Stimulated activated CD4-positive, alpha-beta T cell treated with anti-CD3 and anti-CD28 coated beads, Interleukin-12 subunit alpha, Interleukin-12 subunit beta, amount 100 ng/mL, for 24 hours (primary cell): ENCODE measurements at places on chromosomes 3 and 15.

- no peak for DNase-seq
Measured at GRCh38 chr15:27622371-27622770, 476.7 kb downstream of the OCA2 start.

- DNase-seq: no peak
Measured at GRCh38 chr3:141680620-141681389, 57.3 kb upstream of the RNF7 start.

DNA sequence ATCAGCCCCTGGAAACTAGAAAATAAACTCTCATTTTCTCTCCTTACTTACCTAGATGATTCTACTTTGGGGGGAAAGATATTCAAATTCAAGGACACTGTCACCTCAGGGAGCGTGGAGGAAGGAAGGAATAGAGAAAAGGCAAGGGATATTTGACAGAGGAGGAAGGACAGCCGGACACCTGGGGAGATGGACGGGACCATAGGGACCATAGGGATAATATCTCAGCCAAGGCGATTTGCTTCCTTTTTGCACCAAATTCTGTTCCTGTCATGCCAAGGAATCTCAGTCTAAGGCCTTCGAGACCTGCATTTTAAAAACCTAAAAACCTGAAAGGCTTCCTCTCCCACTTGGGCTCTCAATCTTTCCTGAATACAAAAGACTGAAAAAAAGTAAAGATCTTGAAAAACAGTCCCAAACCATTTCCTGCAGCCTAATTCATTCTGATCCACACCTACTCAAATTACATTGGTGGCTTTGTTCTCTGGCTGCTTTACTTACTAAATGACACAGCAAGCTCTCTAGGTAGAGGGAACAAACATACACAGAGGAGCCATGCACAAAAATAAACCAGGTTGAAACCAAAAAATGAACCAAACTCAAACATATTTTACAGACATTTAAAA, 73.9 kb upstream of the SLC24A5 start:
- no peak for DNase-seq

- DNase-seq: no peak
Measured at GRCh38 chr15:100334015-100334414, 7.8 kb downstream of the ADAMTS17 start.

DNA sequence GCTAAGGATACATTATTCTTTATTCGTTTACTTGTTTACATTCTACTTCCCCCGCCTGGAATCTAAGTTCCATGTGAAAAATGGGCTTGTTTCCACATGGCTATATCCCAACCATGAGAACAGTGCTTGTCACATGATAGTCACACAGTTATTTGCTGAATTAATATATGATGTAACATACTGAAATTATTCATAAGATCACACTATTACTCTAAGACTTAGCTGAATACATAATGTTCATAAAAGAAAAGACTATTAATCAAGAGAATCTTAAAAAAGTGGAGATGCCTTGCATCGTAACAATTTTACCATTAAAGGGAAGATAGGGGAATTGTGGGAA, 6.5 kb downstream of the PBRM1 start:
- DNase-seq: no peak

DNA sequence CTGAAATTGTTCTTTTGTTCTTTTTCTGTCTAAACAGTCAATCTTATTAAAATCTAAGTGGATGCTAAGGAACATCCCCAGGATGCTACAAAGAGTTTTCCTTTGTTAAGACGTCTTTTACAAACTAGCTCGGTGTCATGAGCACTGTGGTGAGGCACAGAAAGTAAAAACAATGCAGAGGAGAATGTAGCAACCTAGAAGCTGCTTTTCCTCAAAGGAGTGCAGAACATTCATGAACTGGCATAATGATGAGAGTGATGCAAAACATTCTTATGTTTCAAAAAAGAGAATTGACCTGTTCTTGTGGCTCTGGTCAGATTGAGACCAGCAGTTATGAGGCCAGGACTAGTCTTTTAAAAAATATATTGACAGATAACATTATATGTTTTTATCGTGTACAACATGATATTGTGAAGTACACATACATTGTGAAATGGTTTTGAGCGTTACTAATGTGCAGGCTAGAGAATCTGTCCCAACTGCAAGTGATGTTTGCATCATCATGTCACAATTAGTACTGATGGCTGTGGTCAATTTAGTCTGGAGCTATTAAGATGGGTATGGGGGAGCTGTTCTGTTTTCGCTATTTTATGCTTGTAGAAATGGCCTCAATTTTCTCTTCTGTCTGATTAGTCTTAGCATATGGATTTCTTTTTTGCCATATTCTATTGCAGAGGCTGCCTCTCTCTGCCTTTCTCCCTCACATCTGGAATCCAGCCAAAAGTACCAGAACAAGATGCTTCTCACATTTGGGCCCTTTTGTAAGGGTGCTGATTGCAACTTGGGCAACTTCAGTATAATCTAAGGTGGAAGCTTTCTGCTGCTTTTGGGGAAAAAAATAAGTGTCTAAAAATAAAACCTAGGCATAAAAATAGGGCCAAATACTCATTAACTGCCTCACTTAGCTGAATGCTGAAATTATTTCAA, 50.2 kb downstream of the HHLA2 start:
- no peak for DNase-seq

GRCh38 chr15:85045615-85046014, 64.0 kb downstream of the PDE8A start:
- no peak for DNase-seq

DNA sequence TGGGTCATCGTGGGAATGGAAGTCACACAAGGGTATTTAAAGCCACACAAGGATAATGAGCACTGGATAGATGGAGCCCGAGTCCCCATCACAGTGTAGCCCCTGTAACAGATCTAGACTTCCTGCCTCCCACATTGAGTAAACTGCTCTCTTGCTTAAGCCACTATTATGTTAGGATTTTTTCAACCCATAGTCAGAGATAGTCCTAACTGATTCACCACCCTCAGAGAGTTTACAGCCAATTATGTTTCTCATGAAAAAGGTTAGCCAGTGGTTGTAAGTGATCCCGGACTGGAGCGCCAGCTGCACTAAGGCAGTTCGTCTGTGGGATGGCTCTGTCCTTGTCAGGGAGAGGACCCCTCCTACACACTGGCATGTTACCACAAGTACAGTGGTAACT, 77.0 kb downstream of the KLF13 start:
- DNase-seq: no peak

- DNase-seq: peak; percentile 8
Measured at GRCh38 chr3:178084938-178085816, 451.1 kb upstream of the KCNMB2 start.

DNA sequence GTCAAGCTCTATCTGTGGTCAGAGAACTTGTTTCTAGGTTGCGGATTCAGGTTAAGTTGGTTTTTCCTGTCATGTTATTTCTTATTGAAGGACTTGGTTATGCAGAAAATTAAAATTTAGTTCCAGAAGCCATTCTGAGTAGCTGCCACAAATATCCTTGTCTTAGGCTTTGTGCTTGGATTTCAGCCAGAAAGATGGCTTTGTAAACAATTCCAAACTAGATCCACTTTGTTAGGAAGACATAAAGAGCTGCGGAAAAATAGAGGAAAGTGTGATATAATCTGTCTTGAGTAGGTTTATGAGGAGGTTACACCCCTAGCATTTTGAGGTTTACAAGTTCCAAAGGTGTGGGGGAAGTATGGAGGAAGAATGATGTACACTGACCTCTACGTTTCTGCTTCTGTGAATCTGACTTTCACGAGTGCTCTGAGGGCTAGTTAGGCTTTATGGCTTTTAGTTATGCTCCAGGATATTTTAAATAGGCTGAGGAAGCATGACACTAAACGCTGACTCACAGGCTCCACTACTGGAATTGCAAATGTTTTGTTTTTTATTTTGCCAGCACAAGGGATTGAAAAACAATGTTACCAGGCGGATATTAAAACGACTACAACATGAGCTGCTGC, 46.3 kb upstream of the UTS2B start:
- no peak for DNase-seq

- DNase-seq: no peak
Measured at GRCh38 chr3:9056581-9056980, 93.3 kb upstream of the RAD18 start.

- no peak for DNase-seq
Measured at GRCh38 chr3:126155819-126156218, 24.6 kb downstream of the ALDH1L1 start.

GRCh38 chr15:39269352-39269751, 311.5 kb upstream of the THBS1 start:
- no peak for DNase-seq

DNA sequence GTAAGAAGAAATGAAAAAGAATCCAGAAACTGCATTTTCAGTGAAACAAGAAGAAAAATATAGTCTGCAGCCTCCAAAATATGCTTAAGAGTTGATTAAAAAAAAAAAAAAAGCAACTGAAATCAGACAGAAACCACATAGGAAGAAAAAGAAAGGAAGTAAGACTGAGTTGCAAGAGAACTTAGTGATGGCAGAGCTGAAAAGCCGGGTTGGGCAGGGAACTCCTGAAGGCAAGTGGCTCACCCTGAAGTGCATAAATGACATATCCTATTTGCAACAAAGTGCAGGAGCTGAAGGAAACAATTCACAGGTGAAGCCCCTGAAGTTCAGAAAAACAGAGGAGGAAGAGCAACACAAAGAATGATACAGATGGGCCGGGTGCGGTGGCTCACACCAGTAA, 108.8 kb upstream of the SLC25A36 start:
- DNase-seq: no peak

GRCh38 chr15:66481107-66481856, 16.3 kb downstream of the SNAPC5 start:
- no peak for DNase-seq

GRCh38 chr3:124558991-124559845, 171.0 kb upstream of the UMPS start:
- no peak for DNase-seq
